Neuronal stem cell (in vitro differentiated cells): ENCODE measurements at places on chromosomes 5 and 9.

- DNase-seq = no peak
Measured at GRCh38 chr5:67435032-67435431, 238.4 kb upstream of the CD180 start.

DNA sequence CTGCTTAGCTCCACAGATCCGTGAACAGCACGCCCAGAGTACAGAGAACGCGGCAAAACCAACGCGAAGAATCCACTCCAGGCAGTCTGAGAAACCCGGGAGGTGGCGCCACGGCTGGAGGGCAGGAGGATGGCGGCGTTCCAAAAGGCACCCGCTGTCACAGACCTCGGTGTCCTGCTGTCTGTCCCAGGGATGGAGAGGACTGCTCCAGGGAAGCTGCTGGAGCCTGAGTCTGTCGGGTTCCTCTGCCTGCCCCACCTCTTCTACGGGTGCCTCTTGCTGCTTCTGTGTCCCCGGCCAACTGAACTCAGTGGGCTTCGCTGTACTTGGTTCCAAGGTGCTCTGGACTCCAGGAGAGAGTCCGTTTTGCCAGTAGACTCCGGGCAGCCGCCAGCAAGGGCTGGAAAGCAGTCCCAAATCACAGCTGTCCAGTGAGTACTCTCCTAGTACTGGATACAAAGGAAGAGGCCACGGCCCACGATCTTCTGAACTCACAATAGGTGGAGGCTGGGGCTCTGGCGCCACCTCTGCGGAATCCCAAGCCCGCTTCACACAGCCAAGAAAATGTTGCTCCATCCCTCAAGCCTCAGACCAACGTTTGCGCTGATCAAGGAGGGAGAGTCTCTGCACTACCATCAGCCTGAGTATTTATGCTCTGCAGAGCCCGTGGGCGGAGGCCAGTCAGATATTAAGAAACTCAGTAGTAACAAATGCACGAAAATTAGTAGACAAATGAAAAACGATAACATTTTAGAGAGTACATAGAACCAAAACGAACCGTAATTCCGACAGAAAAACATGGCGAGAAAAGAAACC, 440 bp downstream of the ANXA2R start:
- DNase-seq = no peak

DNA sequence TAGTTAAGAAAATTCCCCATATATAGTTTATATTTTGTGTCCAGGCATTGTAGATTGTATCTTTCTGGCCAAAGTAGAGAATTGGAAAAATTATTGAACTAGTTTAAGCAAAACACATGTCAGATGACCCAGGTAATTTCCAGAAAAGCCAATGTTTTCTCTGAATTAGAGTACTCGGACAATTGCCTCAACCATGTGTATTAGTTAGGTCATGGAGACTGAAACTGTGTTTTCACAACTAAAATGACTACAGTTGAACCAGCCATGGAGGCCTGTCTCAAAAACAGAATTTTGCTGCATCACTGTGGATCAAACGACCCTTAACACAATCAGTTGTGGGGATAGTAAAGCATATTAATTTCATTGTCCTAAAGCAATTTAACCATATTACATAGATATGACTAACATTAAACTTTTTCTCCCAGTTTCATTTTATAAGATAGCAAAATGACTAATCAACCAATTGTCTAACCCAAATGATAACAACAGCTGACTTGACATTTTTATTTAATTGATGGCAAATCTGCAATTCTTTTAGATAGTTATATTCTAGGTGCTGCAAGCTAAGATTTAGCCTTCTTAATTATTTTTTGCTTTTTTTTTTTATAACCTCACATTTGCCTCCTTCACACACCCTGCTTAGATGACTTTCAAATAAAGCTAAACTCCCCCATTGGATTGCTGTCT, 39.2 kb upstream of the SPDL1 start:
- no peak for DNase-seq

DNA sequence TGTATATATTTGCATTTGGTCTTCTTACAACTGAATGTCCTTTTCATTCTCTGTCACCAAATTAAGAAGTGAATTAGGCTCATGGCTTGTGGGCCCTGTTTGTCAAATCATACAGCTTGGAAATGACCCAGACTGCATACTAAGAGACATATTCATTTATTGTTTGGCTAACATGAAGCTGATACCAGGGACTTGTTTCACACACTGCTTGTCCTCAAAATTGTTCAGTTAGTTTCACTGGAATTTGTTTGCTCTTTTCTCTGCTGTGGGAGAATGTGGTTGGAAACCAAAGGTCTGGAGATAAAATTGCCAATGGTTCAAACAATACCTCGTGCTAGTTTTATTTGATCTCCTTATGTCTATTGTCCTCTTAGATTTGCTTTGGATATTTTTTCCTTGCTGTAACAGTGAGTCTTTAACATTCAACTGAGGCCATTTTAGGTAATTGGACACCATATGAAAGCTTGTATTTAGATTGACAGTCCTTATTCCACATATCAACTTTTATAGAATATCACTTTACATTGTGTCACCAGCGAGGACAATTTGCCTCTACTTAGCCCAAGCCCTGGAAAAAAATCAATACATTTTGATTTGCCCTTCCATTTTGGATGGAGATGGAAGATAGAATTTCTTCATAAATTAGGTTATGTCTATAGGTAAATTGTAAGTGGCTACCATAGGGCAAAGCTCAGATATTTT, 144.3 kb upstream of the MTAP start:
- no peak for DNase-seq

DNA sequence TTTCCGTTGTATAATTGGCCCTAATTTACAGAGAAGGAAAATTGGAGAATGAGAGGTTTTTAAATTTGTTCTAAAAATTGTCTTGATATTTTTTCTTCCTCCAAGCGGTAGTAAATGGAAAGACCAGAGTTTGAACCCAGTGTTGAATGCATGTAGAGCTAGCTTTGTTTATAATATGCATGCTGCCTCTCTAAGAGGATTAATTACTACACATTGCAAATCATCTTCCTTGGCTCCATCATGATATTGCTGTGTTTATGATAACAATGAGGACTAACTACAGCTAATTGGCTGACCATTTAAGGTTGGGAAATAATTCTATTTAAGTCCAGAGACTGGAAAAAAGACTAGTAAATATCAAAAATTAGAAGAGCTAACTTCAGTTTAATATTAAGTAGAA, 338.5 kb downstream of the PLK2 start:
- no peak for DNase-seq

DNA sequence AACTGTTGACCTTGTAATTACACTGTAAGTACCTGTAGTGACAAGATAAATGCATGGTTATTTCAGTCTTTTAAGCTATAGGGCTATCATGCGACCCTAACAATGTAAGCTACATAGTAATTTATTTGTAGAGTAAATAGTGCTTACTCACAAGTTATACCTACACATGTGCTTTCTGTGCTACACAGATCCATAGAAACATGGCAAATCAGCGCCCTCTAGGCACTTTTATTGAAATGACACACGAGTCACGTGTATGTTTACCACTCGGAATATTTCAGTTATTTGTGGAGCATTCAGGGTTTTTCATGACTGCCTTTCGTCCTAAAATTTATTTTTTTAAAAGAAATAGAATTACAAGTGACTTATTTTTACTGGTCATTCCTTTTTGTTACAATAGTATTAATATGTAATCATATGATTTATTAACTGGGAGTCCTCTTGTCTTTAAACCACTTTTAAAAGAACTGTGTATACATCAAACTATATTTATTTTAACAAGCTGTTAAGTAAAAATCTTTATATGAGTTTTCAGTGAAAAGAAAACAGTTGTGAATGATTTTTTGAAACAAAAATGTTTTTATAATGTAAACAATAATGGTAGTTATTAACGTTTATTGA, 1242.3 kb upstream of the WWC1 start:
- DNase-seq = no peak

DNA sequence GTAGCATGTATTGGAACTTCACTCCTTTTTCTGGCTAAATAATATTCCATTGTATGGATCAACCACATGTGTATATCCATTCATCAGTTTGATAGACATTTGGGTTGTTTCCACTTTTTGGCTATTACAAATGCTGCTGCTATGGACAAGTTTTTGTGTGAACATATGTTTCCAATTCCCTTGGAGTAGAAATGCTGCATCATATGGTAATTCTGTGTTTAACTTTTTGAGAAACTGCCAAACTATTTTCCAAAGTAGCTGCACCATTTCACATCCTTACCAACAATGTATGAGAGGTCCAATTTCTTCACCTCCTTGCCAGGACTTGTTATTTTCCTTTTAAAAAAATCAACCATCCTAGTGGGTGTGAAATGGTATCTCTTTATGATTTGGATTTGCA, 8.4 kb downstream of the FRRS1L start:
- no peak for DNase-seq

- no peak for DNase-seq
Measured at GRCh38 chr5:95086927-95087815, 197.7 kb downstream of the MCTP1 start.

DNA sequence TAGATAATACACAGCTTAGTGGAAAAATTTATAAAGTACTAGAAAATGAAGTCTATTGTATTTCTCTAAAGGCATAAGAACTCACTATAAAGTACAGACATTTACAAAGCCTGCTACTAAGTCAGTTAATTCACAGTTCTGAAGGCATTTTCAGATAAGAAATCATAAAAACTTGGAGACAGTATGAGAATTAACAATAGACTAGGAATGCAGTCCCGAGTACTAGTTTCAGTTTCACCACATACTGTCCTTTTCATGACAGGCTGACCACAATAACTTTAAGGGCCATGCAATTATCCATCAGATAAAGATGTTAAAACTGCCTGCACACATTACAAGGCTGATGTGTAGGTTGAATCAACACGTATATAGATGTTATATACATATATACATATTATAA, 362.6 kb upstream of the SMC2 start:
- no peak for DNase-seq

DNA sequence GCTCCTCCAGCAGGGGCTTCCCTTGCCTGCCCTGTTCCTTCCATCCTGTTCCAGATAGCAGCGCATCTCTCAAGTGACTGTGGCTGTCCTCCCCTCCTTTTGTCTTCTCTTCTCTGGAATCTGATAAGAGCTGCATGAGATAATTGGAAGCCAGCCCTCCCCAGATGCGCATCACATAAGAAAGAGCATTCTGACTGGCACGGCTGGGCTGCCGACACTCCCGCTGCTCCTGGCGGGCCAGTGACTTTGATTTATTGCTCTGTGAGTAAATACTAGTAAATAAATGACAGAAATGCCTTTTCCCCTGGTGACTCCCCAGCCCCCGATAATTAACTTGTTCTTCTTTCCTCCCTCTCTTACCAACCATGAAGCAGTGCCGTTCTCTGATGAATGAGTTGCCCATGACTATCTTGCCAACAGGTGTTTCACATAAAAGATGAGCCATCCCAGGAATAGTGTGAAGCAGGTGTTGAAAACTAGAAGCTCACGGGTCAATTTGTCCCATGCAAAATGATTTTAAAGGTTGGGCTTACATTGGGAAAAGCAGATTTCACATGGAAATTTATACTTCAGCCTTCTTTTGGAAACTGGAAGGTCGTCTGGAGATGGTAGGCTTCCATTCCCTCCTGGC, 212.3 kb downstream of the ERCC6L2 start:
- no peak for DNase-seq

DNA sequence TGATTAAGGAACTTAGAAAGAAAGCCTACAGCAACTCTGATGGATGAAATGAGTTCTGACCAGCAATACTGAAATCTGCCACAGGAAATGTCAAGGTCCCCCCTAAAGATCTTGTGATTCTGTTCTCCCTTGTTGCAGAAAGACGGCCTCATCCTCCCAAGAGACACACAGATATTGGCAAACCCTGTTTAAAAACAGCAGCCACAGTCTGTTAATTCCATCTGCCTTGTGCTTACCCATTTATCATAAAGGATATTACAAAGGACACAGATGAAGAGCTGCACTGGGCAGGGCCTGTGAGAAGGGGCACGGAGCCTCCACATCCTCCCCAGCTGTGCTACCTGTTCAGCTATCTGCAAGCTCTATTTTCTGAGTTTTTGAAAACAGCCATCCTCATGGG, 15.2 kb downstream of the RAPGEF1 start:
- DNase-seq = no peak

- DNase-seq = no peak
Measured at GRCh38 chr9:91383577-91383976, 21.9 kb upstream of the AUH start.

- DNase-seq = no peak
Measured at GRCh38 chr9:115498303-115498702, 380.3 kb upstream of the TNC start.

- DNase-seq = no peak
Measured at GRCh38 chr5:37437711-37438110, 58.6 kb downstream of the WDR70 start.

DNA sequence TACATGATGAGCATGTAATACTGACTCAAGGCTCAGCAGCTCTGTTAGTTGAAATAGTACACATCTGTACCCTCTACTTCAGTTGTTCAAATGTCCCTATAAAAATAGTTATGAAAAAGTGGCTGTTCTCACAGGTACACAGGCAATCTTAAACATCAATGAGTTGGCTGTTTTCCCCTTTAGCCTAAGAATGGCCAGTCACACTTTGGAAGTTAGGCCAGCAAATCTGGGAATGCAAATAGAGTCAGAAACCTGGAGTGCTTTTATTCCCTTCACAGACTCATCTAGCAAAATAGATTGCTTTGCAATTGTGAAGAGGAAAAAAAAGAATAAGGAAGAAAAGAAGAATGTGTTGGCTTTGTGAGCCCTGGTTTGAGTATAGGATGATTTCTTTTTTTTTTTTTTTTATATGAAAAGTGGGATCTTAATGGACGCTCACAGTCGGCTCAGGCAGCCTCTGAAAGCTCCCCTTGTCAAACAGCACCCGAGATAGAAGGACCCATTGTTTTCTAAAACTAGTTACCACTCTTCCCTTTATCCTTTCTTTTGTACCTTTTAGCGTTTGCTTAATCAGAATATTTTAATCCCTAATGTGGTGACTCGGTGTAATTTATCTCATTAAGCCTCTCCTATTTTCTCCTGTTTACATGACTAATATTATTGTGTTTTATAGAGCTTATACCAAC, 27.9 kb upstream of the TLE1 start:
- DNase-seq = no peak

GRCh38 chr9:137432687-137433348, 8.3 kb downstream of the ENTPD8 start:
- DNase-seq = no peak

DNA sequence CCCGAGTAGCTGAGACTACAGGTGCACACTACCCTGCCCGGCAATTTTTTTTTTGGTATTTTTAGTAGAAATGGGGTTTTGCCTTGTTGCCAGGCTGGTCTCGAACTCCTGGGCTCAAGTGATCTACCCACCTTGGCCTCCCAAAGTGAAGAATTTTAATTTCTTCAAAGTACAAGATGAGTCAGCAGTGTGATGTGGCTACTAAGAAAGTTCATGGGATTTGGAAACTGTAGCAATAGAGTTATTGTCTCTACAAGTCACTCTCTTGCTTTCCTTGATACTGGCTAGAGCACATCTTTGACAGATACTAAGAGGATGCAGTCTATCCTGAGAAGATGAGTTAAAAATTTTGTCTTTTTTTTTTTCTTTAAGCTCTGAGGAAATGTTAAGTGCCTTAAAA, 1.6 kb downstream of the CREB3 start:
- no peak for DNase-seq

- no peak for DNase-seq
Measured at GRCh38 chr5:106142116-106142515, 1528.6 kb downstream of the EFNA5 start.

- no peak for DNase-seq
Measured at GRCh38 chr9:132645306-132645705, 24.5 kb downstream of the DDX31 start.
